ENCODE measurements at places on chromosomes 4 and X. TPM values are rescaled to one million over a fixed set of nuclear protein-coding genes. Genes with fewer than 3 reads are reported as not detected.

The KLHL5 gene
- 57.1 TPM for total RNA-seq

The PCDH7 gene
- 44.0 TPM for total RNA-seq

The MSANTD1 gene
- total RNA-seq = 6.5 TPM

The FAM9B gene
- not detected for total RNA-seq

The CT47B1 gene
- not detected for total RNA-seq

The CD38 gene
- 1.6 TPM for total RNA-seq

The PPEF1 gene
- total RNA-seq = 16.3 TPM

GRCh38 chr4:100651499-100652175, 133.8 kb upstream of the EMCN start:
- DNase-seq = no peak

- DNase-seq = no peak
Measured at GRCh38 chr4:95910749-95911148, 70.9 kb downstream of the PDHA2 start.

DNA sequence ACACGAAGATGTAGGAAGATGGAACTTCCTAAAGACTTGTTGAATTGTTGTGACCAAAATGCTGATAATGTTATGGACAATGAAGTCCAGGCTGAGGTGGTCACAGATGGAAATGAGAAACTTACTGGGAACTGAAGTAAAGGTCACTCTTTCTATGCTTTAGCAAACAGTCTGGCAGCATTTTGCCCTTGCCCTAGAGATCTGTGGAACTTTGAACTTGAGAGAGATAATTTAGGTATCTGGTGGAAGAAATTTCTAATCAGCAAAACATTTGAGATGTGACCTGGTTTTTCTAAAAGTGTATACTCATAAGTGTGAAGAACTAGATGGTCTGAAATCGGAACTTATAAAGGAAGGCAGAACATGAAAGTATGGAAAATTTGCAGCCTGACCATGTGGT, 1785.9 kb downstream of the PCDH7 start:
- no peak for DNase-seq

GRCh38 chrX:40646489-40647306, 663 bp downstream of the CXorf38 start:
- DNase-seq = peak; percentile 36

- DNase-seq = peak; percentile 10
Measured at GRCh38 chrX:13646154-13646549, 6.8 kb upstream of the TCEANC start.

- DNase-seq = no peak
Measured at GRCh38 chrX:44731160-44731559, 112.7 kb upstream of the DUSP21 start.

GRCh38 chr4:75308049-75308448, 206.2 kb downstream of the RCHY1 start:
- no peak for DNase-seq

DNA sequence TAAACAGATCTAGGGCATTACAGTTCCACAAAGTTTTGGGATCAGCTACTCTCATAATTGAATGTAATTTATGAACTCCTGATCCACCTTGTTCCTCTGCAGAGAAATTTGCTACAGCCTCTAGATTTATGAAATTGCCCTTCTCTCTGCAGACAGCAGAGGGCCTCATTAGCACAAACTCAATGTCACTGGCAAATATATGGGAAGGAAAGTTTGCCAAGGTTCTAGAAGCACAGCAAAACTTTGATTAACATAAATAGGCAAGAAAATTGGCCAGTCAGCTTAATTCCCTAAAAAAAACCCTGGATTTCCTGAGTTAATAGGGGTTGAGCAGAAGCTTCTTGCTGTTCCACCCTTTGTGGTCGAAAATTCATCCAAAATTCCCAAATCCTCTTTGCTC, 31.5 kb downstream of the PRPS1 start:
- DNase-seq = no peak

- DNase-seq = no peak
Measured at GRCh38 chr4:121070696-121071639, 1.4 kb downstream of the NDNF start.

- DNase-seq = no peak
Measured at GRCh38 chr4:20925176-20925575, 224.9 kb downstream of the PACRGL start.

- peak; percentile 68 for DNase-seq
Measured at GRCh38 chr4:153142700-153143438, 61.4 kb upstream of the TRIM2 start.

DNA sequence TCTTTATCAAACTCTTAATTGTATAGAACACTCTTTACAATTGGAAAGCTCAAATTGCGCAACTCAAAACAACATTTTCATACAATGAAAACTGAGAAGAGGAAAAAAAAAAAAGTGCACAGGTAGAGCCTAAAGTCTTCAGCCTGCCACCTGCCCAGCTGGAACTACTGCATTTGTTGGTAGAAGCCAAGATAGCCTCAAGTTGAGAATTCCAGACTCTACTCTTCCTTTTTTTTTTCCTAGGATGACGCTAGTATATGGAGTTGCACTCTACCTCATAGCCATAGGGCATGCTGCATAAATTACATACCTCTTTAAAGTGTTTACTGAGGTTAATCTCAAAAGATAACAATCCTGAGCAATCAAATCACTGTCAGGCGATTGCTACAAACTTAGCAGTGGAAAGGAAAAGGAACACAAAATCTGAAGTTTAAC, 13.6 kb downstream of the ABCG2 start:
- DNase-seq = no peak
